ENCODE measurements at places on chromosomes 5 and 9. TPM values are rescaled to one million over a fixed set of nuclear protein-coding genes. Genes with fewer than 3 reads are reported as not detected.

UNC13B gene
- 48.1 TPM for total RNA-seq

SLC34A1 gene
- total RNA-seq = not detected

PRDM9 gene
- total RNA-seq = not detected

NMRK1 gene
- 36.9 TPM for total RNA-seq

IL13 gene
- not detected for total RNA-seq

NAIP gene
- 3.2 TPM for total RNA-seq

SKIC3 gene
- total RNA-seq = 119 TPM

RMRP gene
- total RNA-seq = 10,291 TPM
